H4 (cell line): ENCODE measurements at places on chromosomes 7 and 10.

GRCh38 chr7:85102813-85103350 is 84.0 kb downstream of the SEMA3D start:
- no peak for DNase-seq

DNA sequence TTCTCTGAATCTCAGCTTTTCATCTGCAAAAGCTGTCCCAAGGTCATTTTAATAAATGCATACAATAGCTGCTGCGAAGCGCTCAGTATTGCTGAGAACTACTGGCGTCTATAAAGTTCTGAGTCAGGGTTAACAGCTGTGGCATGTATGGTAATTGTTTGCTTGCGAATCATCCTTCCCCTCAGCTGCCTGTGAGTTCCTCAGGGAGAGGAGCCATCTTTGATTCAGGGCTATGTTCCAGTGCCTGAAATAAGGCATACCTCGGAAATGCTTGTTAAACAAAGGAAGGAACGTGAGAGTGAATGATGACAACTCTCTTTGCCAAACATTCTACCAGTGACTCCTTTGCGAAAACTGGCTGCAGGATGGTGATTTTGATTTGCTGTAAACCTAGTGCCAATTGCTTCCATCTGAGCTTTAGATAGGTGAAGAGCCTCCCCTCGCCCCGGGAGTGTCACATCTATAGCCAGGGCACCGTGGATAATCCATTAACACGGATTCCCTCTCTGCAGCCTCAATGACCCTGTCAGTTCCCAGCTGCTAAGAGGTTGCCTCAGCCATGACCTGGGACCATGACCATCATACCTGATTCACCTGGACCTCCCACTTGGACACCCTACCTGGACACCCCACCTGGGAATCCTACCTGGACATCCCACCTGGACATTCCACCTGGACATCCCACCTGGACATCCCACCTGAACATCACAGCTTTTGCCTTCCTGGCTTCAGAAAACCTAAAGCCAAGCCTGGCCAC is 39.6 kb downstream of the GPRIN2 start:
- peak; percentile 73 for DNase-seq

DNA sequence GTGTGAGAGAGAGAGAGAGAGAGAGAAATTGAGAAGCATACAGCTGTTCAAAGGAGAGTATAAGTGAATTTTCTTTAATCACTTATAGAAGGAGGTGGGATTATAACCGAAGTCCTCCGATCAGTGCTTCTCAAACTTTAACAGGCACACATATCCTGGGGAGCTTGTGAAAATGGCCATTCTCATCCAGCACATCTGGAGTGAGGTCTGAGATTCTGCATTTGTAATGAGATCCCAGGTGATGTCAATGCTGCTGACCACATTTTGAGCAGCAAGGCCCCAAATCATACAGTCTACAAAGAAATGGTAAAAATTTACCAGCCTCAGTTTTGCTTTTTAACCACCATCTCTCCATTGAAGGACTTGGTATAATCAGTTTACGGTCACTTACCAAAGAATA is 219.0 kb downstream of the PTEN start:
- DNase-seq = no peak

DNA sequence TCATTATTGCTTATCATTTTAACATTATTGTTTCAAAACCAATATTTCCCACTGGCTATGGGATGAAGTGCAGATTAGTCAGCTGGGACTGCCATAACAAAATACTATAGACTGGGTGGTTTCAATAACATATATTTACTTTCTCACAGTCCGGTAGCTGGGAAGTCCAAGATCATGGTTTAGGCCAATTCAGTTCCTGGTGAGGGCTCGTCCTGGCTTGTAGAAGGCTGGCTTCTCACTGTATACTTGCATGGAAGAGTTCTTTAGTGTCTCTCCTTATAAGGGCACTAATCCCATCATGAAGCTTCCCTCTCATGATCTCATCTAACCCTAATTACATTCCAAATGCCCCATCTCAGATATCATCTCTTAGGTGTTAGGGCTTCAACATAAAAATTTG is 101.3 kb downstream of the CHRM2 start:
- no peak for DNase-seq

GRCh38 chr10:21750424-21750823 is 216.4 kb downstream of the MLLT10 start:
- DNase-seq = no peak

- DNase-seq = no peak
These were observed 37.3 kb downstream of the ACADSB start for GRCh38 chr10:123045961-123046731.

DNA sequence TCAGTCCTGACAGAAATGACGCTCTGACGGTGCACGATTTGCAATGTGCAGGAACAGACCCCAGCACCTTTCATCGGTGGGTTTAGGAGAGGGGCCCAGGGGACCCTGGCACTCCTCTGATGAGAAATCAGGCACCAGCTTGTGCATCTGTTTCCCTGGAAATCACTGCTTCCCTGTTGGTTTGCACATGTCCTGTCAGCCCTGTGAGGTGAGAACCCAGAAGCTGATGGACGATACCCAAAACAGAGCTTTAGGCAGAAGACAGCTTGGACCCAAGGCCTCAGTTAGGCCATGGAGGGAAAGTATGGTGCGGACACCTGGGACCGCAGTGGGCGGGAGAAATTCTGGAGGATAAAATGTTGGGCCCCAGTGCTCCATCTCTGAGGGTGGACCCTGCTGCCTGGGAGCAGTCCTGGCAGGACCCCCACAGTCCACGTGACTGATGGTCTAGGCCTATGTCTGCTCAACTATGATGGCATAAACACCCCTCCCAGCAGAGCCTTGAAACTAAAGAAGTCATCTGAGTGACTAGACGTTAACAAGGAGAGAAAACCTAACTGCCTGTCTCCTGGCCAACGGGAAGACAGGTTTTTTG is 242.8 kb downstream of the PTPRN2 start:
- DNase-seq = no peak
